Pulmonary artery endothelial cell (primary cell): ENCODE measurements at places on chromosomes 1 and 21.

DNA sequence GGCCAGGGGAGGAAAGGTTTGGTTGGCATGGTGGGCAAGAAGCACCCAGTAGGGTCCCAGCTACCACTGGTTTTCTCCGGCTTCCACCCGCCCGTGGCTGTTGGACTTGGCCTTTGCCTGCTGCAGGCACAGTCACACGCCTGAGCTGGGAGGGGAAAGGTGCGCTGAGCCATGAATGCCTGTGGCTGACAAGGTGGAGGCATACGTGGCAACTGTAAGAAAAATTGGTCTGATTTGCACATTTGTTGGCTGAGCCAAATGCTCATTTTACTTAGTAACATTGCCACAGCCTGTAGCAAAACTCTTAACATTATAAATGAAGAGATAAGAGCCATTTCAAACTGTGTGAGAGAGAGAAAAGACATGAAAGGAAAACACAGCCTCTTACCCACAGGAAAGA, 191.6 kb downstream of the PTPRC start:
- no peak for DNase-seq

DNA sequence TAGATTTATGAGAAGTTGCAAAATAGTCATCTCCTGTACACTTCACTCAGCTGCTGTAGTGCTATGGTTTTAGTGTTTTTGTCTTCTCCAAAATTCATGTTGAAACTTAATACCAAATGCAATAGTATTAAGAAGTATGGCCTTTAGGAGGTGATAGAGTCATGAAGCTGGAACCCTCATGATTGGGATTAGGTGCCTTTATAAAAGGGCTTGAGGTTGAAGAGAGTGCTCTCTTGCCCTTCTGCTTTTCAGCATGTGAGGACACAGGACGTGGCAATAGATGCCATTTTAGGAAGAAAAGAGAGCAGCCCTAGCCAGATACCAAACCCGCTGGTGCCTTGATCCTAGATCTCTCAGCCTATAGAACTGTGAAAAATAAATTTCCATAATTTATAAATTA, 87.6 kb downstream of the CTH start:
- no peak for DNase-seq

DNA sequence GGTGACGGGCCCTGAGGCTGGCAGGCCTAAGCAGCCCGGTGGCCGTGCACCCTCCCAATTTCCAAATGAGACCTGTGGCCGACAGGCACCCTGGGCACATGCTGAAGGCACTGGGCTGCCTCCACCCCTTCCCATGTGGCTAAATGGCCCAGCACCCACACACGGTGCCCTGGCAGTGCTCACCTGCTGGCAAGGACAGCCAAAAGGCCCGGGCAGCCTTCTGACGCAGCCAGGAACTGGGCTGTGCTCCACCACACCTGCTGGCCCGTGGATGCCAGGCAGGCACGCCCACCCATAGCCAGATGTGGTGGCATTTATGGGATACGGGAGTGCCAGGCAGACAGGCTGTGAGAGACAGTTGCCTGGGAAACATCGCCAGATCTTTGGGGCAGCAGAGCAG, 4.0 kb upstream of the FAAP20 start:
- DNase-seq, result no peak

- no peak for DNase-seq
These were observed 25.2 kb downstream of the ILDR2 start for GRCh38 chr1:166950156-166950555.

DNA sequence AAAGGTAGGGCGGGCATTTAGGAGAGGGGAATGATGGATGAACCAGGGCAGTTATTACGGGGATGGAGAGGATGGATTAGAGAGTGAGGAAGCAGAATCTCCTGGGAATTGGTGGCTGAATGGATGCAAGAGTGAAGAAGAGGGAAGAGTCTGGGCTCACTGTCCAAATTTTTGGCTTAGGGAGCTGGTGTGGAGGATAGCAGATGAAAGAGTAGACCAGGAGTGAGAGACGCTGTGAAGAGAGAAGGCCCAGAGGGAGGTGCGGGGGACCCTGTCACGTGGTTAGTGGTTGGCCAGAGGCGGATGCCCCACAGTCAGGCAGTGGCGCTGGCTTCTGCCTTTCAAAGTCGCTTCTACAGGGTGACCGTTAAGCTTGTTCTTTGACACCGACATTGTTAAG, 78.4 kb downstream of the PEX14 start:
- no peak for DNase-seq

DNA sequence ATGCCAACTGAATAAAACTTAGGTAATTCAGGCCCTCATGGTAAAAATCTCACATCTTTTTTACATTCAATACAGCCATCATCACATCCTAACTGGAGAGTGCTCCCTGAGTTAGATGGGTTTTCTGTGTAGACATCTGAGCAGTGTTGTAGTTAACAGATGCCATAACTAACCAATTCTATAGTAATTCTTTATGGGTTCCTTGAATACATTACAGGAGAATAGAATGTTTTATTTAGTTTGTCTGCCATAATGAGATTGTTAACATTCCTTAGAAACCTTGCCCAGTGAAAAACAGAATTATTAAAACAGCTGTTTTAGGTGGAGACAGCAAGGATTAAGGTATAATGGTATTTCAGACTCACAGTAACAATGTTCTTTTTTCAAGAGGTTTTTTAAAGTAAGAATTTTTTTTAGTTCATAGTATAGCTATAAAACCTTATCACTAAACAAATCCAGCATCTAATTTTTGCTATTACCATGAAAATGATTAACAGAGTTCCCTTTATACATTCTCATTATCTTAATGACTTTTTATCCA, 95.3 kb downstream of the ATP5PO start:
- no peak for DNase-seq

GRCh38 chr21:34260277-34261008, 103.4 kb upstream of the KCNE2 start:
- DNase-seq, result no peak

GRCh38 chr1:8662380-8663072, 154.9 kb downstream of the RERE start:
- no peak for DNase-seq

- DNase-seq, result no peak
These were observed 3.1 kb downstream of the PADI1 start for GRCh38 chr1:17207966-17208418.

DNA sequence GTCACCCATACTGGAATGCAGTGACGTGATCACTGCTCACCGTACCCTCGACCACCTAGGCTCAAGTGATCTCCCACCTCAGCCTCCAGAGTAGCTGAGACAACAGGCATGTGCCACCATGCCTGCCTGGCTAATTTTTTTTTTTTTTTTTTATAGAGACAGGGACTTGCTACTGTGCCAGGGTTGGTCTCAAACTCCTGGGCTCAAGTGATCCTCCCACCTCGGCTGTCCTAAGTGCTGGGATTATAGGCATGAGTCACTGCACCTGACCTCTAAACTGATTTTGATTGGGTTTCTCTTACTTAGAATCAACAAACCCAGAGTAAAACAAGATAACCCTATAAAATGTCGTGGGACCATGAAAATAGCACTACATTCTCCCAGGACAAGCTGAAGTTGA, 112.0 kb downstream of the UBE2U start:
- DNase-seq, result no peak
